GM12865 (cell line): ENCODE measurements at places on chromosomes 7 and 10.
A peak's percentile ranks its signal among the peaks of the same experiment; 100 is the strongest.

DNA sequence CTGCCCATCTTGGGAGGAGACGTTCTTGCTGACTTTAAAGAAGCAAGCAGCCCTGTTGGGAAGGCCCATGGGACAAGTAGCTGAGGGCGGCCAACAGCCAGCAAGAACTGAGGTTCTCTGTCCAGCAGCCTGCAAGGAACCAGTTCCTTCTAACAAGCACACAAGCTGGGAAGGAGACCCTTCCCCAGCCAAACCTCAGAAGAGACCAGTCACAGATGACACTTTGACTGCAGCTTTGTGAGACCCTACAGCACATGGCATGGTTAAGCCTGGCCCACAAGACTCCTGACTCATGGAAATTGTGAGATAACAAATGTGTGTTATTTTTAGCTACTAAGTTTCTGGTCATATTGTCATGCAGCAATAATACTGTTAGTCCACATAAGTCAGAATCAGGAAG is 99.9 kb downstream of the PRLHR start:
- DNase-seq = no peak

GRCh38 chr7:55588379-55588699 is 16.0 kb upstream of the VOPP1 start:
- DNase-seq = no peak

DNA sequence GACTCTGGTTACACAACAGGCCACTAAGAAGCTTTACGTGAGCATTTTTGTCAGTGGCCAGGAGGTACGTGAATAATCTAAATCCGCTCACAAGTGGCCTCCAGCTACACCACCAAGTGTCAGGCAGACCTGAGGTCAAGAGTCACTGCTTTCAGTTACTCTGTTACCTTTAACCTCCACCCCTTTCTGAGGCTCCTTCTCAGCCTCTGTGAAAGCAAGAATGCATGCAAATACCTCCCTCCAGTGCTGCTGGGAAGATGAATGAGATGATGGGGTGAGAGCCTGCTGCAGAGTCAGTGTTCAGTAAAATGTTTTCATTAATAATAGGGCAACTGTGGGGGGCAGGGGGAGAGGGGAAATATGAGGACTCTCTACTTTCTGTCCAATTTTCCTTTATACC is 11.2 kb downstream of the DDC start:
- no peak for DNase-seq

GRCh38 chr10:51804866-51805265 is 105.5 kb upstream of the CSTF2T start:
- no peak for DNase-seq

- no peak for DNase-seq
These were observed 254.4 kb upstream of the KLF14 start for GRCh38 chr7:130988443-130988842.

- no peak for DNase-seq
These were observed 7.8 kb upstream of the TLX1 start for GRCh38 chr10:101123085-101123814.

DNA sequence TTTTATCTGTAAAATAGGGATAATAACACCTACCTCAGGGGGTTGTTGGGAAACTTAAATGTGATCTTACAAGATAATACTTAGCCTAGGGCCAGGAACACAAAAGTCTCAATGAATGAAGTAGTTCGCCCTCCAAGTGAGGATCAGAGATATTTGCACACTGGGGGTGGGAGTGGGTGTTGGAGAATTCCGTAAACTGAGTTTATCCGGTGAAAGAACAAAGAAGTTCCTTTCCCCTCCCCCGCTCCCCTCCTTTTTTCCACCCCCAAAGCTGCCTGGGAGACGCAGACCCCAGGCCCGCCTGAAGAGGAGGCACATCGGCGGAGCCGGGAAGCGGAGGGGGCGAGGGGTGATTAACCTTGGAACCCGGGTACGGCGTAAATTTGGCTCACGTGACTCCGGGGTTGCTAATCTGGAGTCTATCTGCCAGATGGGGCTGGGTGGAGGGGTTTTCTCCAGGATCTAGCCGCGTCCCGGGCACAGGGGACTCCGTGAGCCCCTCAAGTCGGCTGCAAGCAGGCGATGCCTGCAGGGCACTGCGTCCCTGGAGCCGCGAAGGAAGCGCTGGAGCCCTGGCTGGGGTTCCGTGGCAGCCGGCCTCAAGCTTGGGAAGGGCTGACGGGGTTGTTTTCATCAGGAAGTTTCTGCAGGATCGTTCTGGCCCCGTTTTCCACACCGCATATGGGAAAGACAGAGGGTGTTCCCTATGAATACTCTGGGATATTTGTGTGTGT is 1.4 kb upstream of the PODXL start:
- DNase-seq = no peak

GRCh38 chr7:88344956-88345832 is 38.5 kb upstream of the STEAP4 start:
- DNase-seq = peak; percentile 35

DNA sequence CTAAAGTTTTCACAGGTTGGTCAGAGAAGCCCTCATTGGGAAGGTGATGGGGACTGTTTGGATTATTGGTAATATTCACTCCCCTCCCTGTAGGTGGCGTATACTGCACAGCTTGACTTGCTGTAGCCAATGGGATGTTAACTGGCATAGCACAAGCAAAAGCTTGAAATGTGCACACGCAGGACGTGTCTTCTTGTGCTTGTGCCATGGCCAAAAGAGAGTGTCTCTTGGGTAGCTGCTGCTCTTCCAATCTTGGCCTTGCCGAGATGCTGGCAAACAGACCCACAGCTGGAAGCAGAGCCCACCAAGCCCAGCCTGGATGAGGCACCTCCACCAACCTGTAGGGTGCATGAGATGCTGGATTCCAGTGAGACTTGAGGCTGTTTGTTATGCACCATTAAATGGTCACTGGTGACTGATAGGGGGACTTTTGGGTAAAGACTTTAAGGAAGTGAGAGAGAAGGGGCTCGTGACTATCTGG is 266.0 kb downstream of the GRID1 start:
- peak; percentile 38 for DNase-seq

- no peak for DNase-seq
These were observed 90.1 kb downstream of the PCDH15 start for GRCh38 chr10:54710918-54711317.

DNA sequence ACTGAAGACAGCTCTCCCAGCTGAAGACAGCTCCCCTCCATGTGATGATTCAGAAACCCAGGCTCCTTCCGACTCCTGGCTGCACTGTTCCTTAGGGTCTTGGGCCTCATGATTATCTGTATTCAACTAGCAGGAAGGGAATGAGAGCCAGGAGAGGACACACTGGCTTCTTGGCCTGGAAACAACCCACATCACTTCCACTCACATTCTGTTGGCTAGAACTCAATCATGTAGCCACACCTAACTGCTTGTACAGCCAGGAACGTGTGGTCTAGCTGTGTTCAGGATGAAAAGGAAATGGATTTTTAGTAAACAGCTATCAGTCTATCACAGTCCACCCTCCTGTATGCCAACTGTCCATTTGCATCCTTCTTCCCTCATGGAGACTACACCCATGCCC is 30.5 kb upstream of the XPNPEP1 start:
- DNase-seq = no peak

DNA sequence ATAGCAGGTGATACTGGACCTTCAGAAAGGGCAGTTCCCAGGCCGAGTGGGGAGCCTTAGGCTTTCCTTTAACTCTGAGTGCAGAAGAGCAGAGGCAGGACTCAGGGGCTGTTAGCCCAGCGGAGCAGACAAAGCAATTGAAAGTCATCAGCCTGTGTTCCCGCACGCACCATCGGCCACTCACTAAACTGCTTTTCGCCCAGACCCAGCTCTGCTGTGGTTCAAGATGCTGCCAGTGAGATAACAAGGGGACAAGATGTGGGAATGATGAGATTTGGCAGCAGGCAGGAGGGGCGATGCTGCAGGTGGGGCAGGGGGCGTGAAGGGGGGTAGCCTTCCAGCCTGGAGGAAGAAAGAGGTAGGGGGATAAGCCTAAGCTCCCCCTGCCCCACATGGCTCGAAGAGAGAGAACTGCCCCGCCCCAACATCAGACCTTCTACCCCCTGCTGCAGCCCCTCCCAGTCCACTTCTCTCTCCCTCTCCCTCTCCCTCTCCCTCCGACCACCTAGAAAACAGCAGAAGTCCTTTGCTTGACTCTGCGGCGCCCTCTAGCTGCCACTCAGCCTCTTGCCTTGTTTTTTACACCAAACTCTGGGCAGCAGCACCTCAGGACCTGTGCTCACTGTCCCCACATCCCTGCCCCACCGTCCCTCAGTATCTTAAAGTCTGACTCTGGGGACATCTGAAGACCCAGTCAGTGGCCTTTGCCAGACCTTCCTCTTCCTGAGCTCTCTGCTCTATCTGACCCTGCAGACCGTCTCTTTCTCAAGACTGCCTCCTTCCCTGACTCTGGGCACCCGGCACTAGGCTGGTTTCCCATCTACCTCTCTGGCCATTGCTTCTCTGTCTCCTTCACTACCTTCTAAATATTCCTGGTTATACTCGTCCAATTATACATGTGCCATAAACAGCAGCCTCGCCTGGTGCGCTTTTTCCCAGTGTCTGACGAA is 110.5 kb downstream of the C10orf105 start:
- DNase-seq = peak; percentile 68

DNA sequence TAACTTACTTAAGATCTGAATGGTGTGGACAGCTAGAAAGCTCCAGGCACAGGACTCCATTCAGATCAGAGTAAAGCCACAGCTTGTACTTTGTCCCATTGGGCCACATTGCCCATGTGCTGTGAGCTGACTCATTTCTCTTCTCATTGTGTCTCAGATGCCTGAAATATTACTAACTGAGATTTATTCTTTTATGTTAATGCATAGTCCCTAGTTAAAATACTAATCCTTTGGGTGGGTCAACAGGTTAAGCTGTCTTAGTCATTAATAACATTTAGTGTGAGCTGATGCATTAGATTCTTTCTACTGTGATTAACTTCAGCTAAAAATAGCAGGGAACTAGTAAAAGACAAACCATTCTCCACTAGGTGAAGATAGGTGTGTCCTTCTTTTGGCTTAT is 104.7 kb upstream of the ARMC3 start:
- DNase-seq = peak; percentile 28

DNA sequence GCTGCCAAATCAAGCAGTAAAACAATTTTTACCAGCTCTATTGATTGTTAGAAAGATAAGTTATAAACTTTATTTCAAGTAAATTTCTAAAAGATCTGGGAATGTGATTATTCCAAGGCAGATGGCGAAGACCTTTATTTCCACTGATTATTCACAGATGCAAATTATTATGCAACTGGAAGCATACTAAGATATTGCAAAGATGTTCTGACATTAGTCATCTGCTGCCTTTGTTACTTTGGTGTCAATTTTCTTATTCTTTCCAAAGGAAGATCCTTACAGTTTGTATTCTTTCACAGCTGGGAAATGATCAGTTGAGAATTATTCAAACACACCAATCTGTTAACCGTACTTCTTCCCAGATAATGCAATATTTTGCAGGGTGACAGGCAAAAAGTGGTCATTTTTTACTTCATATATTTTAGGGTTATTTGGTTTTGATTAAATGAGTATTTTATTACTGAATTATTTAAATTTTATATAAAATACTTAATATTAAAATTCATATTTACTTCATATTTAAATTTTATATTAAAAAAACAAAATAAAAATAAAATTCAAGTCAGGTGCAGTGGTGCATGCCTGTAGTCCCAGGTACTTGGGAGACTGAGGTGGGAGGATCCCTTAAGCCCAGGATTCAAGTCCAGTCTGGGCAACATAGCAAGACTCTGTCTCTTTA is 171.3 kb downstream of the FZD1 start:
- no peak for DNase-seq

DNA sequence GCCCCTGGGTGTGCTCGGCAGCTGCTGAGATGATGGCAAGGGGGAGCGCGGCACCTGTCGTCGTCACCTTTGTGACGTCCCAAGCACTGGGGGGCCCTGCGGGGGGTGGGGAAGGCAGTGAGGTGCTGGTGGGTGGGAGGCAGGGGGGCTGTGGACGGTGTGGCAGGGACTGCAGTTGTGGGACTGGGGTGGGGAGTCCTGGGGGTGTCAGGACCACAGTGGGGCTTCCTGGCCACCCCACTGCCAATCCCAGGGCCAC is 82.2 kb downstream of the DNAJB6 start:
- no peak for DNase-seq

DNA sequence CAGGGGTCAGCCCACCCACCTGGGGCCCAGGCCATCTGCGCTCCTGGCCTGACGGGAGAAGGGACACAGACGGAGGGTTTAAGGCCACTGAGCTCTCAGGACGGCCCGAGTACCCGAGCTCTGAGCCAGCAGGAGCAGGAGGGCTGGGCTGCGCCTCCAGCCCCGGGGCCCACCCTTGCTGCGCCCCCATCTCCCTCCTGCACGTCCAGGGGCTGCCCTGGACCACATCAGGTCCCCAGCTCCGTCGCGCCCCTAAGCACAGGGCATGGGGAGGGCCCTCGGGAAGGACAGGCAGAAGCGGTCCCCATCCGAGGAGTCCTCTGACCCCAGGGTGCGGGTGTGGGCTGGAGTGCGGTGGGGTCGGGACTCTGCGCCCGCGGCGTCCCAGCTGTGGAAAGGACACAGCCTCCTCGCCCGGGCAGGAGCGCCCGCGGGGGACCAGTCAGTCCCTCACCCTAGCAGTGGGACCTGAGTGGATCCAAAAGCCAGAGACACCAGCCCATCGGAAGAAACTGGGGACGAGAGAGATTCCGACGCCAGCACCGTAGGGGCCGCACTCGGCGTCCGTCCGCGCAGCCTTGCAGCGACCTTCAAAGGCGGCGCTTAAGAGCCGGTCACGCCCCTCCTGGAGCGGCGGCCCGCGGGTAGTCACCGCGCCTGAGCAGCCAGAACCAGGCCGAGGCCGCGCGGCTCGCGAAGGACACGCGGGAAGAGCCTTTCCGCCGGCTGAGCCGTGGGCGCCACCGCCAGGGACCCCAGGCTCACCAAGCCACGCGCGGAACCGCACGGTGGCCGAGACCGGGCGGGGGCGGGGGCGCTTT is 15.9 kb downstream of the CAMK2B start:
- peak; percentile 32 for DNase-seq

DNA sequence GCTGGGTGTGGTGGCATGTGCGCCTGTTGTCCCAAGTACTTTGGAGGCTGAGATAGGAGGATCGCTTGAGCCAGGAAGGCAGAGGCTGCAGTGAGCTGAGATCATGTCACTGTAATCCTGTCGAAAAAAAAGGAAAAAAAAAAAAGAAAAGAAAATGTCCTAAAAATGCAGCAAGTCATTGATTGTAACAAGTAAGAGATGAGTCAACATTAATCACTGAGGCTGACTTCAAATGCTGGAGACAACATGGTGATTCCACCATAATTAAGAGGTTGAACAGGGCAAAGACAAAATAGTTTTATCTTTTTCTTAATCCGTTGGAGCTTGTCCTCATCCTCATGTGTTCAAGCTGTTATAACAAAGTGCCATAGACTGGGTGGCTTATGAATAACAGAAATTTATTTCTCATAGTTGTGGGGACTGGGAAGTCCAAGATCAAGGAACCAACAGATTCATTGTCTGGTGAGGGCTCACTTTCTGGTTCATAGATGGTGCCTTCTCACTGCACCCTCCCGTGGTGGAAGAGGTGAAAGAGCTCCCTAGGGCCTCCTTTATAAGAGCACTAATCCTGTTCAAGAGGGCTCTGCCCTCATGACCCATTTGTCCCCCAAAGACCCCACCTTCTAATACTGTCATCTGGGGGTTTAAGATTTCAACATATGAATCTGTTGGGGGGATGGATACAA is 60.3 kb downstream of the TBXAS1 start:
- peak; percentile 19 for DNase-seq
